Spinal cord (tissue), 10 donors: ENCODE measurements at places on chromosomes 2 and 18. TPM values are rescaled to one million over a fixed set of nuclear protein-coding genes. Genes with fewer than 3 reads are reported as not detected.

Gene CDH7
- total RNA-seq: 23.1 TPM

Gene SLC20A1
- total RNA-seq: 33.0 TPM

Gene C2orf66
- total RNA-seq: 1.9 TPM

Gene DSC2
- total RNA-seq: 8.3 TPM

Gene EFHD1
- 6.5 TPM for total RNA-seq

Gene SERPINB4
- total RNA-seq: not detected

Gene MDH1B
- 6.7 TPM for total RNA-seq

Gene POTEI
- 0.59 TPM for total RNA-seq

Gene ZC3H6
- total RNA-seq: 14.8 TPM

Gene MYOM1
- total RNA-seq: 9.2 TPM

Gene GALNT13
- 21.6 TPM for total RNA-seq

Gene PAIP2B
- 42.3 TPM for total RNA-seq

Gene NETO1
- 10.0 TPM for total RNA-seq

Gene EEF1B2
- total RNA-seq: 508 TPM

Gene GNAL
- total RNA-seq: 30.2 TPM

Gene SPAG16
- 70.3 TPM for total RNA-seq

Gene POMC
- 2.6 TPM for total RNA-seq

Gene SLC23A3
- 1.7 TPM for total RNA-seq

Gene CDH2
- total RNA-seq: 58.9 TPM

Gene LINC00305
- total RNA-seq: not detected

Gene SLC5A7
- 40.3 TPM for total RNA-seq

Gene IL18RAP
- 0.22 TPM for total RNA-seq

Gene PMAIP1
- 1.3 TPM for total RNA-seq

Gene CYP27C1
- total RNA-seq: 1.0 TPM

Gene CACNB4
- total RNA-seq: 22.3 TPM

Gene CHRNG
- total RNA-seq: not detected

Gene SMAD7
- total RNA-seq: 18.5 TPM

Gene KCNG2
- total RNA-seq: 1.4 TPM

Gene DES
- total RNA-seq: 5.5 TPM

Gene KCNIP3
- 10.6 TPM for total RNA-seq

Gene LYG2
- not detected for total RNA-seq

Gene HOXD4
- 3.9 TPM for total RNA-seq

Gene DCDC2C
- 1.3 TPM for total RNA-seq

Gene SCYGR3
- not detected for total RNA-seq

Gene SULT1C2
- total RNA-seq: 2.9 TPM

Gene SLC9A4
- 0.06 TPM for total RNA-seq
